ENCODE measurements at places on chromosomes 12 and 14.

- no peak for DNase-seq
These were observed at the start of gene TMTC1 for GRCh38 chr12:29783773-29784666. TMTC1 (minus strand) TSS chr12:29783942; CDS start chr12:29783751, 191 bp downstream.

- DNase-seq: no peak
These were observed 17.6 kb upstream of the EID3 start for GRCh38 chr12:104285740-104286515.

GRCh38 chr14:90644882-90645281 is 171.3 kb downstream of the TTC7B start:
- DNase-seq: no peak

DNA sequence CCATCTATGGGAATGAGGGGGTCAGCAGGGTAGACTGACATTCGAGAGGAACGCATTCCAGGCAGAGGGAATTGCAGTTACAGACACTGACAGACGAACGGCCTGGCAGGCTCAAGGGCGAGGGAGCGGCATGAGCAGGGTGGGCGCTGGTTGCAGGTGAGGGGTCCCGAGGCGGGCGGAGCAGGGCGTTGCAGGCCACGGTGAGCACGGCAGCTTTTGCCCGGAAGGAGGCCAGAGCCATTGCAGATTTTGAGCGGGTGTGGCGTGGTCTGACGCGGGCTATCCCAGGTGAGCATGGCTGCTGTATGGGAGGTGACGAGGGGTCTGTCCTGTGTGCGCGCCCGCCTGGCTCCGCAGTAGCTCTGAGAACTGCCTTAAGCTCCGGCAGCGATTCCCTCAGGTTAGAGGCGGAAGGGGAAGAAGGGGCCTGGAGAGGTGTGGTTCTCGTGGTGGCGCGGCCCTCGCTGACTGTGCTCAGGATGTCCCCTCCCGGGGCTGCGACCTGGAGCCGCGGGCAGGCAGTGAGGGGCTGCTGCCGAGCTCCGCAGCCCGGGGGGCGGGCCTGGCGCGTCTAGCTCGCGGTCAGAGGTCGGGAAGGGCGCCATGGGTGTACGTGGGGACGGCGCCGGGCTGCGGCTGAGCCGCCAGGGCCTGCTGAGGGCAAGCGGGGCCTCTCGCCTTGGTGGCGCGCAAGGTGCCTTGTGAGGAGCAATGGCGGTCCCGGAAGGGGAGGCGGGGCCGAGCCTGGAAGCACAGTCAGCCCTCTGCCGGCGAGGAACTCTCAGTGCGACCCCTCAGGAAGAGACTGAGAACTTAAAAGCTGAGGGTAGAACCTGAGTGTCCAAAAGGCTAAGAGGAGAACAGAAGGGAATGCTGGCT is 177.1 kb downstream of the CACNA1C start:
- DNase-seq: no peak

DNA sequence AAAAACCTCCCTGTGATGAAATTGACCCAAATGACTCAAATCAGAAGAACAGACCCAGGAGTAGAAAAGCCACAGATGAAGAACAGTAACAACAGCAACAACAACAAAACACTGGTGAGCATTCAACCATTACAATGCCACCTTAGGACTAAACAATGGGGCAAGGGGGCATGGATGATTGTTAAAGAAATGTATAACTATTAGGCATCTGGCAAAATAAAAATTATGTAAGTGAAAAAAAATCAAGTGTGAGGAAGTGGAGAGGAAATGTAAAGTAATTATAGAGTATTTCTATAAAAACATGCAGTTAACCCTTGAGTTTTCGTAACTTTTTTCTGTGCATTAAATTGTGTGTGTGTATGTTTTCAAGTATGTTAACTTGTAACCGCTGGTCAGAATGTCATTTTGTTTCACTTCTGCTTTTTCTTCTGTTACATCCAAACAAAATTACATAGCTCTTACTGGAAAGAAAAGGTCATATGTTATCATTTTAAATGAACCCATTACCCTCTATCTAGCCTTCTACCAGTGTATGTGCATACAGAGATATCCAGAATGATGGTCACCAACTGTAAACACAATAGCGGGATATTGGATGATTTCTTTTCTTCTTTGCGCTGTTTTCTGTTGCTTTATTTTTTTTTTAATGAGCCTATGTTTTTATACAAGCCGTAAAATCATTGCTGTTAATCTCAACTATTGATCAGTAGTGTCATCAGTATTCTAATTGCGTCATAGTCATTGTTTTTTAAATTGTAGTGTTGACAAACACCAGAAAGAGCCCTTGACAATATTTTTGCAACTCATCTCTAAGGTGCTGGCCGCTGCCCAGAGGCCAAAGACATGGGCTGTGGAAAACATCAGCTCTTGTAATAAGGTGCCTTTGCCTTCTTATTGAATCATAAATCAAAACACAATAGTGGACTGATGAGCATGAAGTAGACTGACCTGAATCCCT is 170.6 kb downstream of the CRADD start:
- DNase-seq: no peak

DNA sequence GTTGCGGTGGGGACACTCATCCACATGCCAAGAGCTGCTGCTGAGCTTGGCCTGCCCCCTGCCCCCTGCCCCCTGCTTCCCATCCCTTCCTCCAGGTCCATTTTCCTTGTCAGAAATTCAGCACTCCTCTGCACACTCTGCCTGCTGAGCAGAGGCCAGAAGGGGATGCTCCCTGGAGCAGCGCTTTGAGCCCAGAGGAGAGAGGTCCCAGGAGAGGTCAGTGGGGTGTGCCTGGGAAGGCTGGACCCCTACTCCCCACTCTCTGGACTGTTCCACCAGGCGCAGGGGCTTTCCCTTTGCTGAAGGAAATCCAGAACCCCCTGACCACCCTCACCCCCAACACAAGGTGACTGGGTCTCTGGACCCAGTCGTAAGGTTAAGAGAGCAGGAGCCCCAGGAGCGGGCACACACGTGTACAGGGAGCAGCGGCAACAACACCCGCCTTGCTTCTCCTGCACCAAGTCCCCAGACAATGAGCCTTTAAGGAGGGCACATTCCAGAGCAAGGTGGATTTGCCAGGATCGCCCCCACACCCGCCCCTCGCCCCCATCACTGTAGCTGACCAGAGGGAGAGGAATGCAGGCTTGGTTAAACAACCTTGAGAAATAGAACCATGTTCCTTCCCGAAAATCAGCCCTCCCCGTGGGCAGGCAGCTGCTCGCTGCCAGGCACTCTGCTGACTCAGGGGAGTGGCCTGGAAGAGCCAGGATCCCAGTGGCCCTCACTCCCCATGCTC is 30.7 kb downstream of the ISCA2 start:
- no peak for DNase-seq

Data from CD8-positive, alpha-beta memory T cell (primary cell).